ENCODE measurements at places on chromosomes 1 and 21.

- peak; percentile 20 for DNase-seq
Observed at GRCh38 chr1:226457307-226457712, 49.4 kb upstream of the PARP1 start.

DNA sequence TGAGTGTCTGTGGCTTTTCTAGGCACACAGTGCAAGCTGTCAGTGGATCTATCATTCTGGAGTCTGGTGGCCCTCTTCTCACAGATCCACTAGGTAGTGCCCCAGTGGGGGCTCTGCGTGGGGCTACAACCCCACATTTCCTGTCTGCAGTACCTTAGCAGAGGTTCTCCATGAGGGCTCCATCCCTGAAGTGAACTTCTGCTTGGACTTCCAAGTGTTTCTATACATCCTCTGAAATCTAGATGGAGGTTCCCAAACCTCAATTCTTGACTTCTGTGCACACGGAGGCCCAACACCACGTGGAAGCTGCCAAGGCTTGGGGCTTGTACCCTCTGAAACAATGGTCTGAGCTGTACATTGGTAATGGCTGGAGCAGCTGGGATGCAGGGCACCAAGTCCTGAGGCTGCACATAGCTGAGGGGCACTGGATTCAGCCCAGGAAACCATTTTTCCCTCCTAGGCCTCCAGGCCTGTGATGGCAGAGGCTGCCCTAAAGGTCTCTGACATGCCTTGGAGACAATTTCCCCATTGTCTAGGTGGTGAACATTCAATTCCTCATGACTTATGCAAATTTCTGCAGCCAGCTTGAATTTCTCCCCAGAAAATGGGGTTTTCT, 29.2 kb upstream of the TSNAX start:
- no peak for DNase-seq

DNA sequence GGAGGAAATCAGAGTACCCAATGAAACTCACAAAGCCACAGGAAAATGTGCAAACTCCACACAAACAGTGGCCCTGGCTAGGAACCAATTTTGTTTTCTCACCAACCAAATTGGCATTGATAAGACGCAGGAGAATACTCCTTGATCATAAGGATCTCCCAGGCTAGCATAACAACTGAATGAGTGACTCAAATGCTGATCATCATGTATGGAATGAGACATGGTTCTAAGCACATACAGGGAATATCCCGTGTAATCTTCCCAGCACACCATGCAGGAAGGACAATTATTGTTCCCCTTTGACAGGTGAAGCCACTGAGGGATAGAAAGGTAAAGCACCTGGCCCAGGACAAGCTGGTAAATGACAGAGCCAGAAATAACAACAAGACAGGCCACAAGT, 180.0 kb upstream of the DUSP10 start:
- DNase-seq = no peak

- no peak for DNase-seq
Observed at GRCh38 chr1:42037161-42037560, 116.0 kb upstream of the GUCA2B start.

DNA sequence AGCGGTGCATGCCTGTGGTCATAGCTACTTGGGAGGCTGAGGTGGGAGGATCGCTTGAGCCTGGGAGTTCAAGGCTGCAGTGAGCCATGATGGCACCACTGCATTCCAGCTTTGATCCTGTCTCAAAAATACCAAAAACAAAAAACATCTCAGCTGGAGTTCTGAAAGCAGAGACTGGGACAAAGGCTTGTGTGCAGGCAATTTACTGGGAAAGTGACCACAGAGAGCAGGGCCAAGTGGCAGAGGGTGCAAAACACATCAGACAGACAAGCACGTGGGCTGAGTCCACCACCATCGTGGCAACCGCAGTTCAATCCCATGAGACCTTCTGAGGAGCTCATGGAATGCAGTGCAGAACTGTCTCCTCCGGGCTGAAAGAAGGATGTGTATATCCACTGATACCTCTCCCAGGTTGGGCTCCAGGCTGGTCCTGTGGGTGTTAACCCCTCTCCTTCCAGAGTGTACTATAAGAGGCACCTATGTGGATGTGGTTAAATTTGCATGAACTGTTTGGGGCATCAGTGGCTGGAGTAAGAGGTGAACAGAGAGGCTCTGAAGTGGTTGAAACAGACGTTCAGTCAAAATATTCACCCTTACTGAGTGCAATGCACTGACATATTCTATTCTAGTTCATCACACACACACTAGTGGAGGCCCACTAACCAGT, 10.8 kb downstream of the PIGP start:
- no peak for DNase-seq

DNA sequence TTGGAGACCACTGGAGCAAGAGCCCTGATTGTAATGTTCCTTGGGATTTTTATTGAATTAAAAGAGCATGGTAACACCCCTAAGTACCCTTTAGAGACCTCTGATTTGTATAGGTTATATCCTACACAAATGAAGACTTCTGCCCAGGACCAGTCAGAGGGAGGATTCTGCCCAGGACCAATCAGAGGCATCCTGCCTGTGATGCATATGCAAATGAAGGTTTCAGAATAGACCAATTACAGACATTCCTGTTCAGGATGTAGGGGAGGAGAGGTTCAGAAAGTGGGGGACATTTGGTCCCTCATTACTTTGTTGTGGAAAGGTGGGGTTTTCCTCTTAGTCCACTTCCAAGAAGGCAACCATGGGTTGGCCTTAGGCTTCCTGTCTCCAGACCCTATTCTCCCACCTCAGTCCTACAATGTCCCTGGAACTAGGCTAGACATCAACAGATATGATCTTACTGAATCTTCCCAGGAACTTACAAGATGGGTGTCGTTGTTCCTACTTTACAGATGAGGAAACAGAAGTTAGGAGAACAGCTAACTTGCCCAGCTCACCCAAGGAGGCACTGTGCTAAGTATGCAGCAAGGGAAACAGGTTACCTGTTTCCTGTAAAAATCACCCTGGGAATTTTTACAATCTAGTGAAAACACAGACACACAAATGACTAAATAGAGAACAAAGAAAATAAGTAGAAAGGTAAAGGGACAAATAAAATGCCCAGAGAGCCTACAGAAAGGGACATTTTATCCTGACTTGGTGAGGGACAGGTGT, 36.8 kb upstream of the SFPQ start:
- no peak for DNase-seq

GRCh38 chr1:99228153-99228552, 36.1 kb upstream of the PLPPR4 start:
- no peak for DNase-seq

DNA sequence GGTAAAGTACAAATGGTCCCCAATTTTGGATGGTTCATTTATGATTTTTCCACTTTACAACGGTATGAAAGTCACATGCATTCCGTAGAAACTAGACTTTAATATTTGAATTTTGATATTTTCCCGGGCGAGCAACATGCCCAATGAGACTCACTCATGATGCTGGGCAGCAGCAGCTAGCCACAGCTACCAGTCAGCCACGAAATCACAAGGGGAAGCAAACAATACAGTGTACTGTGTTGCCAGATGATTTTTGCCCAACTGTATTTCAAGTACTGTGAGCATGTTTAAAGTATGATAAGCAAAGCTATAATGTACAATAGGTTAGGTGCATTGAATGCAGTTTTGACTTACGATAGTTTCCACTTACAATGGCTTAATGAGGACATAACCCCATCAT, 266.8 kb downstream of the VAV3 start:
- no peak for DNase-seq

DNA sequence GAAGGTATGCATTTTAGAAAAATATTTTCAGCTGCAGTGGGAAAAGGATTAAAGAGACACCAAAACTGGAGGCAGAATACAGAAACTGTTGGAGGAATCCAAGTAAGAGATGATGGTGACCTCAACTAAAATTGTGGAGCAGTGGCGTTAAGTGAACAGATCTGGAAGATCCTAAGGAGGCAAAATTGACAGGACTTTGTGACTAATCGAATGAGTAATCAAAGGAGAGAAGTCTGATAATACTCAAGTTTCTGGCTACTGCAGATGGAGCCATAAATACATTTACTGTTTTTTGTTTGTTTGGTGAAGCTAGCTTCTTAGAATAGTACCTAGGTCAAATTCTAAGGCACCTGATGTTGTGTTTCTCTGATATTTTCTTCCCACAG, 3.1 kb downstream of the CTBS start:
- no peak for DNase-seq

GRCh38 chr21:38148046-38148445, 108.7 kb upstream of the KCNJ15 start:
- no peak for DNase-seq

DNA sequence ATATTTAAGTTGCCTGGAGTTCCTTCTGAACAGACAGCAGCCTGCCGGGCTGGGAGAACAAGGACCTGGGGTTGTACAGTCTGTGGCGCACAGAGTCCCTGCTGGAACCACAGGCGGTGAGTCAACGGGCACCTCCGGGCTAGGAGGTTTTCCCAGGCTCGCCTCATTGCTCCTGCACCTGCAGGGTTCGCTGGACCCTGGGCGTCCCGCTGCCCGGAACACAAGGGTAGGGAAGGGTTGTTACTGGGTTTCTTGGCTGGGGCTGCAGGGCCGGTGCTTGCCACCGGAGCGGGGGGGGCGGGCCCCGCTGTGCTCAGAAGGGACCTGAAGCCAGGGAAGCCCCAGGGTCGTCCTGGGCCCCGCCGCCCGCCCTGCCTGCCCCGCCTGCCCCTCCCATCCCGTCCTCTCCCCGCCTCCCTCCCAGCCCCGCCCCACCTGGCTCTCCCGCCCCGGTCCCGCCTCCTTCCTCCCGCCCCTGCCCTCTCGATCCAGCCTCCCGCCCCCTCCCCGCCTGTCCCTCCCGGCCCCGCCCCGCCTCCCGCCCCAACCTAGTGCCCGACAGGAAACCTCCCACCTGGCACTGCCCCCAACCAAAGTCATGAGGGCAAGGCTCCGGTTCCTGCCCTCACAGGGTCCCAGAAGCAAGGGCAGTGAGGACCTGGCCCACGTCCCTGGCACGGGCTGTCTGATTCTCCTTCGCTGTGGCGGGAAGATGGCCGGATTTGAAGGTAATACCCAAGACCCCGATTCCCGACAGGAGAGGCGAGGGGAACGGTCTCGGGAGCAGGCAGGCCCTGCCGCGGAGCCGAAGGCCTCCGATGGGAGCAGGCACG, 6.8 kb downstream of the JMJD4 start:
- DNase-seq = peak; percentile 52

DNA sequence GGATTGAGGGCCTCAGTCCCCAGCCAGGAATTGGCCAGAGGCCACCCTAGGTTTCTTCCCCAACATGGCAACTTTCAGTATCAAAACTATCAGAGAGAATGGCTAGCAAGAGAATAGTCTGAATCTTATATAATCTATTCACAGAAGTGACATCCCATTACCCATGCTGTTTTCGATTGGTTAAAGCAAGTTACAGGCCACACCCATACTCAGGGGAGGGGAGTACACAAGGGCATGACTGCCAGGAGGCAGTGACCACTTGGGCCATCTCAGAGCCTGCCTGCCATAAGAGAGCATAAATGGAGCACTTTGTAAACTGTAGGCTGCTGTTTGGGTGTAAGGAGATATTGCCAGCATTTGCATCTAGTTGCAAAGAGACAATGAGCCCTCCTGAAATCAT, 65.4 kb downstream of the FAM163A start:
- DNase-seq = no peak

DNA sequence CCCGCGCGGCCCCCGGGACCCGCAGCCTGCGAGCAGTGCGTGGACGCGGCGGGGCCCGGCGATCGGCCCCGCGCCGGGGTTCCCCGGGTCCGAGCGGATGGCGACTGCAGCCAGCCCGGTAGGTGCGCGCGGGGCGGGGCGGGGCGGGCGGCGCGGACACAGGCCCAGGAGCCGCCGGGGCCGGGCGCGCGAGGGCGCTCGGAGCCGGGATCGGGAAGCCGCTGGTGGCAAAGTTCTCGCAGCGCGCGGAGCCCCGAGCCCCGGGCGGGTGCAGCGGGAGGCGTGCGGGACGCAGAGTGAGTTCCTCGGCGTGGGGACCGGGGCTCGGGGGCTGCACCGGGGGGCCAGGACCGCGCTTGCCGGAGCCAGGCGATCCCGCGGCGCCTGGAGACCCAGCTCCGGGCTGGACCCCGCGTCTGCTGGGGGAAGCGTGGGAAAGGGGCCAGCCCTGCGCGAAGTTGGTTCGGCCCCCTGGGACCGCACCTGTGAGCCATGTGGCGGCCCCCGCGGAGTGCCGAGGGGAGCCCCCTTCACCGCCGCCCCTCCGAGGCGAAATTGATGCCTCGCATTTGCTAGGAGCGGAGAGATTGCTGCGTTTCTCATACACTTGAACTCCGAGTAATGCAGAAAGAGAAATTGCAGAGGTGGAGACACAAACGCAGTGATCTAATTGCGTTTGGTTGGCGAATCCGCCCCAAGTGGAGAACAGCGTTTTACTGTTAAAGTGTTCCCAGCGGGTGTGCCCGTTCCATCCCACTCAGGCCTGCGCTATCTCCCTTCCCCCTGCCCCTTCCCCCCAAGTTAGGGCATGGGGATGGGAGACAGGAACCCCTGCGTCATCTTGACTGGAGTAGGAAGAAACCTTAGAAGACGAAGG, 228.9 kb upstream of the TMEM51 start:
- no peak for DNase-seq

GRCh38 chr1:36542962-36543515, 60.3 kb upstream of the CSF3R start:
- no peak for DNase-seq

- DNase-seq = no peak
Observed at GRCh38 chr1:119782631-119783325, 14.1 kb upstream of the HMGCS2 start.

DNA sequence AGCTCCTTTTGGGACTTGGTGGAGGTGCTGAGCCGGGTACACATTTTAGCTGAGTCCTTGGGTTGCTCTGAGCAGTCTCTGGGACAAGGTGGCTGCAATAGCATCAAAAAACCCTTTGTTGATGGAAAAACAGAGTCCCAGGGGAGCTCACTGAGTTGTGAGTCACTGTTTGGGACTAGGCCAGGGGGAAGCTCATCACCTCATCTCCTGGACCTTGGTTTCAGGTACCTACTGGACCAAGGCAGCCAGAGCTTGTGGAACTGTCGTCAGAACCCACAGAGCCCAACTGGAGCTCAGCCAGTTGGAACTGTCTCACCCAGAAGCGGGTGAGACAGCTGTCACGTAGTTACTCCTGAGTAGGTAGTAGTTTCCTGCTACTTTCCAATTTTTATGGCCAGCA, 146.7 kb downstream of the HLX start:
- DNase-seq = no peak

- DNase-seq = no peak
Observed at GRCh38 chr1:17369466-17369865, 2.5 kb upstream of the PADI6 start.

GRCh38 chr1:211642870-211643269, 32.6 kb downstream of the NEK2 start:
- no peak for DNase-seq

GRCh38 chr1:91553177-91553591, 52.5 kb downstream of the CDC7 start:
- DNase-seq = no peak

DNA sequence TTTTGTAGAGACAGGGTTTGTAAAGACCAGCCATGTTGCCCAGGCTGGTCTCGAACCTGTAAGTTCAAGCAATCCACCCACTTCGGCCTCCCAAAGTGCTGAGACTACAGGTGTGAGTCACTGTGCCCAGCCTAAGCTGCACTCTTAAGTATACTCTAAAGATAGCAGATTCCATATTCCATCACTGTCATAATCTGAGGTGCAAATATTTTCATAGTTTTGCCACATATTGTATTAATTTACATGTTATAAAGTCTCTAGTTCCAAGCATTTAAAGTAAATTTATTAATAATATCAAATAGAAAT, 121.3 kb downstream of the HFM1 start:
- DNase-seq = no peak
